Stimulated activated naive CD8-positive, alpha-beta T cell treated with anti-CD3 and anti-CD28 coated beads, Interleukin-15, Interleukin-2, amounts not matched to agents 100 U/mL and 50 U/mL, for 24 hours (primary cell): ENCODE measurements at places on chromosomes 7 and 10.

DNA sequence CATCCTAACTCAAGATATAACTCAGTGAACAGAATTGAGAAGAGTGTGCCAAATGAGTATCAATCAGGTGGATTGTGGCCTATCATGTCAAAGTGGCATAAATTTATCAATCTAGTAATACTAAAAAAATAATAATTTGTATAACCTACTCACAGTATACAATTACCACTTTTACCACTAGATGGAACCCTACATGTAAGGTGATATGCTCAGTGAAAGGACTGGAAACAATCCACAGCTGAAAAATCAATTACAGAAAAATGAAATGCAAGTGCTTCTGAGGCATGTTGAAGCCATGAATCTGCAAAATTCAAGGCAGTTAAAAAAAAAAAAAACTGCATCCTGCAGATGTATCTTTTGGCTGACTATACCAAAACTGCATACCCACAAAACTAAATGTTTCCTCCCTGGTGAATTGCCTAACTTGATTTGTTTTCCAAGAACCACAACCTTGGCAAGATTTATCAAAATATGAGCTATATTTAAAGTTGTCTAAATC, 13.9 kb downstream of the ARHGAP19 start:
- no peak for DNase-seq

DNA sequence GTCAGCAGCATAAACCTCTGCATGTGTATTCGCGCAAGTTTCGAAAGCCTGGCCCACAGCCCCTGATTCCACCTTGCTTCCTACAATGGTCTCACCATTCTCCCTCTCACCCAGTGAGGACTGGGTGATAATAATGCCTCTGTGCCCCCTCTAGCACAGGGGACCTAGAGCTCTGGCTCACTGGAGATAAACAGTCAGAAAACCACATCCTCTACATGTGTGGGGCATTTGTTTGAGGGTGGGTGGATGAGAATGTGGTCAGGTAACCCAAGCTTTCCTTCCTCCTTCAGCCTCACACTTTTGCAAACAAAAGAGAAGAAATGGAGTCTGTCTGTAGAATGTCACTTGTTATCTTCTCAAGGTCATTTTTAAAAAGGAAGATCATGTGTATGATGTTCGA, 373.5 kb downstream of the KCNMA1 start:
- peak; percentile 19 for DNase-seq

GRCh38 chr10:70762441-70763175, 22.6 kb downstream of the TBATA start:
- DNase-seq = no peak

DNA sequence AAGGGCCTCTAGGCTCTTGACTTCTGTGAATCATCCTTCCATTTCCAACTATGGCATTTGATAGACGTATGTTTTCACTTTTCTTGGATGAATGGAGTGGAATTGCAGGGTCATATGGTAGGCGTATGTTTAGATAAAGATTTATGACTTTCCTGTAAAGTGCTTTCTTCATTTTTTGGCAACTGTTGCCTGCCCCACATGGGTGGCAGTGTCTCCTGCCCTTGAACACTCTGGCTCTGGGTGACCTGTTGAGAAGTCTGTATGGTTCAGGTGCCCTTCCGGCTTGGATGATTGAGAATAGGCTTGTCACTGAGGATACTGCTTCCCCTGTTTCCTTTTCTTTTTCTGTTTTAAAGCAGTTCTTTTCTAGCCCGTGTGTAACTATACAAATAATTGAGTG, 23.1 kb downstream of the RET start:
- no peak for DNase-seq

- DNase-seq = no peak
Measured at GRCh38 chr10:130967784-130968183, 343.7 kb downstream of the TCERG1L start.

- DNase-seq = no peak
Measured at GRCh38 chr7:90933984-90934383, 330.2 kb upstream of the FZD1 start.

DNA sequence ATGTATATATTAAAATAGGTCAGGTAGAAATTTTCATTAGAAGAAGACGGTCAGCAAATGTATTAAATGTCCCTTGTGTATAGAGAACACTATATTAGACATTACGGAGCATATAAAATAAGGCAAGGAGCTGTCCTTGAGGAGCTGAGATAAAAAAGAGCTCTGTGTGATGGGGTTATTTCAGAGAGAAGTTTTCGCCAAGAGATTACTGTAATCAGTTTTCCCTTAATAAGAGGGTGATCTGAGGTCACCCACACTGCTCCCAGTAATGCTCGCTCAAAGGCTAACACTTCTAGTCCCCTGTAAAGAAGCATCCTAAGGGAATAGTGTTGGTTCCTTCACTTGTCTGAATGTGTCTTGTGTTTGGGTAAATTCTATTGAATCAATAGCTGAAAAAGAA, 86.7 kb upstream of the PRR15 start:
- no peak for DNase-seq

DNA sequence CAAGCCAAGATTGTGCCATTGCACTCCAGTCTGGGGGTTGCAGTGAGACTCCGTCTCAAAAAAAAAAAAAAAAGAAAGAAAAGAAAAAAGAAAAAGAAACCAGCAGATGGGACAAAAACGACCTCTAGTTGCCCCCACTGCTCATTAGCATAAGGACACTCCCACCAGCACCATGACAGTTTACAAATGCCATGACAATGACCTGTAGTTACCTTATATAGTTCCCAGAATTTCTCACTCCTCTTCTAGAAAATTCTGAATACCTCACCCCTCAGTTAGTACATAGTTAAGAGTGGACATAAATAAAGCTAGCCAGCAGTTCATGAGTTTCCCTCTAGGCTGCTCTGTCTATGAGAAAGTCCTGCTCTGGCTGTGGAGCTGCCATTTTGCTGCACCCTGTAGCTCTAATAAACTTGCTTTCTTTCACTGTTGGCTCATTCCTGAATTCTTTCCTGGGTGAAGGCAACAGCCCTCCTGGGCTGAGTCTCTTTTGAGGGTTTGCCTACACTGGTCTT, 276.8 kb upstream of the AKR1E2 start:
- DNase-seq = no peak

DNA sequence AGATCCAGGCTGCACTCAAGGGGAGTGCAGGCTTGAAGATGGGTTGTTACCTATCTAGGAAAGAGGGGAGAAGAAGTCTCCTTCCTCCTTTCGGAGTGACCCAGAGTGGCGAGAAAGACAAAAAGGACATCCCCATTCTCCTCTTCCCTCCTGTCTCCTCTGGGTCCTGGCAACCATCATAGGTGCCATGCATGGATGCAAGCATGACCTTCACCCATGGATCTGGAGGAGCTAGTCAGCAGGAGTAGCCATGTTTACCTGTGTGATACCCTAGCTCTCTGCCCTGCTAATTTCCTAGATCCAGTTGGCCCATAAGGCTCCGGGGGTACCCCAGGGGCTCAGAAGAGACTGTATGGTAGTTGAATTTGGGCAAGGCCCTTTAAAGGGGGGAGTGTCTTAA, 17.2 kb upstream of the CROT start:
- no peak for DNase-seq

- DNase-seq = peak; percentile 91
Measured at GRCh38 chr10:119542357-119542987, at the start of gene RGS10. Gene RGS10, minus strand, starts transcription at chr10:119542719. Its CDS starts 81 bp downstream, at chr10:119542638.

GRCh38 chr7:21641546-21641945, 98.7 kb downstream of the DNAH11 start:
- no peak for DNase-seq

DNA sequence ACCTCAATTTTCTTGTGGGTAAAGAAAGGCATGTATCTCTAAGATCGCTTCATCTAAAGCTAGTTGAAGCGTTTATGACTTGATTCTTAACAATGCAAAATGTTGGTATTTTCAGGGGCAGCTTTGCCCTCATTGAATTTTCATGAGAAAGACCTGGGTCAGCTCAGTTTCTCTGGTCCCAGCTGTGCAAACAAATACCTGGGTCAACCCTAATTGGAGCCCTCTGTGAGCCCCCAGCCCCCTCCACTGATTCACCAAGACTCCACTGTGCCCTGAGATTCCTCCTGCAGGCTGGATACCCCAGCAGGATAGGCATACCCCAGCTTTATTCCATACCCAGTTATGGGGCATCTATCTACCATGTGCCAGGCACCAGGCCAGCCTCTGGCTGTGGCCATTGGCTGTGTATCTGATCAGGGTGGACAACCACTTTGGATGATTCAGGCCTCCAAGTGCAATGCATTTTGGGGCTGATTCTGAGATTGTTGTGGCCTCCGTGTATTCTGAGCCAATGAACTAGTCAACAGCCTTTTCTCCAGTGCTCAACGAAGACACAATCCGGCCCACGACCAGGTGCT, 201.9 kb downstream of the MYOF start:
- DNase-seq = no peak

- DNase-seq = no peak
Measured at GRCh38 chr10:29723726-29724125, 89.0 kb upstream of the SVIL start.

DNA sequence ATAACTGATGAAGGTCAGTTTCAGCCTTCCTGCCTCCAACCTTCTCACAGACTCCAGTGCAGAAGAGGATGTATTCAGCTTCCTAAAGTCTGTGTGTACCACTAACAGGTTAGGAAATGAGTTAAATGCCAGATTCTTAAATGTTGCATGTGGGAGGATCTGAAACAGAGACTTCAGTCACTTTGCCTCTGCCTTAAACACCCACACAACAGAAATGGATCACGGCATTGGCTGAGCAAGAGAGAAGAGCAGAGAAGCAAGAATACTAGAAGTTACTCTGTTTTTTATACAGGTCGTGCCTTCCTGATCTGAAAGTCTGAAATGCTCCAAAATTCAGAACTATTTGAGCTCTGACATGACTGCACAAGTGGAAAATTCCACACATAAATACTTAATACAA, 98.9 kb upstream of the ARHGAP21 start:
- DNase-seq = peak; percentile 16

DNA sequence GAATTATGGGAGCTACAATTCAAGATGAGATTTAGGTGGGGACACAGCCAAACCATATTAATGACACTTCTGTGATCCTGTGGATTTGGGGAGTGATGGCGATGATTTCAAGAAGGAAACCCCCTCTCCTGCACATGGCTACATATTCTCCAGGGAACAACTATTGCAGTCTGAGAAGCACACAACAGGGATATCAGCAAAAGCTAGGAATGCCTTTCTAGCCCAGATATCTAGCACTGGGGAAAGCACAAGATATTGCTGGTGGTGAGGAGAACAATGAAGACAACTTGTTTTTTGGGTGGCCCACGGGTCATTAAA, 24.3 kb downstream of the EPDR1 start:
- no peak for DNase-seq

DNA sequence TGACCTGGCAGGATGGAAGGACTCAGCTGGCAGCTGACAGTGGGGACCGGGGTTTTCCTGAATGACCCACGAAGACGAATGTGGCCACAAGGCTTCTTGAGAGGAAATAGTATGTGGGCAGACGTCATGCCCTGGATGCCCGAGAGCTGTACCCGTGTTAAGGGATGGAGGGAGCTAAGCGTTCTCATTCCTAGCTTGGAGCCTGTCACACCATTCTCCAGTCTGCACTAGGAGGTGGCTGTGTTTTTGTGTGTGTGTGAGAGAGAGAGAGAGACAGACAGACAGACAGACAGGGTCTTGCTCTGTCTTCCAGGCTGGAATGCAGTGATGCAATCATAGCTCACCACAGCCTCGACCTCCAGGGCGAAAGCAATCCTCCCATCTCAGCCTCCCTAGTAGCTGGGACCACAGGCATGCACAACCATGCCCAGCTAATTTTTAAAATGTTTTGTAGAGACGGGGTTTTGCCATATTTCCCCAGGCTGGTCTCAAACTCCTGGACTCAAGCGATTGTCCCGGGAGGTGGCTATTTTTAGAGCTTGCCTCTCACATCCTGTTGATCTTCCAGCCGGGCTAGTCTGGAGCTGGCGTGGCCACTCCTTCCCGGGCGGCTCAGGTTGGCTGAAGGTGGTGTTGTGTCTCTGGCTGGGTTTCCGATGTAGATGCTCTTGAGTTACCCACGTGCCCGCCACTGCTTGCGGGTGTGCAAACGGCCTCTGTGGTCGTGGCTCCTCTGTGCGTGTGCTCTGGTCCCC, 2.1 kb downstream of the AMZ1 start:
- DNase-seq = no peak

- DNase-seq = no peak
Measured at GRCh38 chr7:30505174-30505697, 607 bp upstream of the GGCT start.

DNA sequence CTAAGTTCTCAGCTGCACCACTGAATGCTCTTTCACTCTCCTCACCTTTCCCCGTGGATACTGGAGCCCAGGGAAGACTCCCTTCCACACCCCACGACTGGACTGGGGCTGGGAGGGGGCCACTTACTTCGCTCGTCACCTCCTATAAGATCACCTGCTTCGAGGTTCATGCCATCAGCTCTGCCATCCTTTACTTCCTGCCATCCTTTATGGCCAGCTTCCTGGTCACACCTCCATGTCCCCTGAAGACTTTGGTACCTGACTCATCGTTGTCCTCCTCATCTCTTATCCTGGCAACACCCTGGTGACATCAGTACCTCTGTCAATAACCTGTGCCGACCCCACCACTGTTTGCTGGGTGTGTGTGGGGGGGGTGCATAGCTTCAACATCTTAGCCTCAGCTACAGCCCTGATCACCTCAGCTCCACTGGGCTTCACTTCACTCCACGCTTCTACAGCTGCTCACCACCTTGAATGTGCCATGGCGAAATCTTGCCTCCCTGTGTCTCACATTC, 8.7 kb upstream of the VDAC2 start:
- no peak for DNase-seq

- DNase-seq = no peak
Measured at GRCh38 chr10:127044186-127044585, 139.0 kb downstream of the DOCK1 start.

GRCh38 chr10:103747193-103747865, 108.0 kb downstream of the SH3PXD2A start:
- DNase-seq = no peak

GRCh38 chr10:121216295-121216694, 365.1 kb downstream of the WDR11 start:
- DNase-seq = no peak

DNA sequence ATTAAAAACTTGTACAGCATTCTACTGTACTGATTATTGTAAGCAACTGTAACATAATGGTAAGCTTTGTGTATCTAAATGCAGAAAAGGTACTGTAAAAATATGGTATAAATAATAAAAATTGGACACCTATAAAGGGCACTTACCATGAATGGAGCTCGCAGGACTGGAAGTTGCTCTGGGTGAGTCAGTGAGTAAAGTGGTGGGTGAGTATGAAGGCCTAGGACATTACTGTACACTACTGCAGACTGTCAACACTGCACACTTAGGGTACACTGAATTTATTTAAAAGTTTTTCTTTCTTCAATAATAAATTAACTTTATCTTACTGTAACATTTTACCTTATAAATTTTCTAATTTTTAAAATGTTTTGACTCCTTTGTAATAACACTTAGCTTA, 118.6 kb upstream of the ASAH2 start:
- DNase-seq = no peak

- DNase-seq = no peak
Measured at GRCh38 chr7:80924090-80924489, 5.2 kb upstream of the SEMA3C start.

DNA sequence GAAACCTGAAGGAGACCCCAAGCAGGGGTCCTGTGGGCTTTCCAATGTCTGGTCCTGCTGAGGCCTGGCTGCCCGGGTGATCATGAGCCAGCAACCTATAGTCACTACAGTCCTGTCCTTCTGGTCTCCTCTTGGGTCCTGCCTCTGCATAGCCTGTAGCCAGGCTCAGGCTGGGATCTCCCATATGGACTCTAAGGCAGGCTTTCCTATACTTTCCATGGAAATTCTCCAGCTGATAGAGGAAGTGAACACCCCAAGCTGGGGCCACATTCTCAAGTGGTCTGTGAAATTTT, 26.4 kb downstream of the ANXA8 start:
- DNase-seq = no peak

GRCh38 chr10:22648547-22648961, 65.8 kb downstream of the PIP4K2A start:
- DNase-seq = no peak
